ENCODE measurements at places on chromosomes 7 and 10.

GRCh38 chr7:102061981-102062390, 224.7 kb upstream of the SH2B2 start:
- no peak for DNase-seq

DNA sequence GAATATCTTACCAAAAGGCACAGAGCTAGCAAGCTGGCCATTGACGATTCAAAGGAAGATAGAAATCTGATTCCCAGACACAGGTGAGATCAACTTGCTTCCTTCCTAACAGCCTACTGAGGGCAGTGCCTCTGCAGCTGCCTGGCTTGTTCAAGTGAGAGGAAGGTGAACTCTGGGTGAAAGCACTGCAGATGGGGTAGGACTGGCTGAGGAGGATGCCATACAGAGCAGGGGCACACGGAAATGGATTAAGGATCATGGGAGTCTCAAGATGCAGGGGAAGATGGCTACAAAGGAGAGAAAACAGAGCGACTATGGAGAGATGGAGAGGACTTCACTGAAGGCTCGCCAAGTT, 34.4 kb upstream of the GPAM start:
- DNase-seq, result no peak

GRCh38 chr7:83325083-83325482, 162.4 kb upstream of the PCLO start:
- DNase-seq, result no peak

DNA sequence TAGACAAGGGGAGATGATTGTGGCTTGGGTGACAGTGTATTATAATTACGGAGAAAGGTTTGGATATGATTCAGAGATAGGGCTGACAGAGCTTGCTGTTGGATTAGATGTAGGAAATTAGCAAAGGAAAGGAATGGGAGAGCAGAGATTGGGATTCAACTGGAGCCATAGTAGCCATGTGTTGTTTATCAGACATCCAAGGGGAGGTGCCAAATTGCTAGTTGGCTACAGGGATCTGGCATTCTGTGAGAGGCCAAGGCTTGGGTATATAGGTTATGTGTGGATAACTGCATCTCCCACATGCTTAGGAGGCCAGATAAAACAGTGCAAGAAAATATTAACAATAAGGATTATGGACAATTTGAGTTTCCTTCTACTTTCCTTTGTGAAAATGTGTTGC, 34.9 kb downstream of the CSGALNACT2 start:
- no peak for DNase-seq

- no peak for DNase-seq
Measured at GRCh38 chr7:88545663-88546062, 213.8 kb upstream of the ZNF804B start.

DNA sequence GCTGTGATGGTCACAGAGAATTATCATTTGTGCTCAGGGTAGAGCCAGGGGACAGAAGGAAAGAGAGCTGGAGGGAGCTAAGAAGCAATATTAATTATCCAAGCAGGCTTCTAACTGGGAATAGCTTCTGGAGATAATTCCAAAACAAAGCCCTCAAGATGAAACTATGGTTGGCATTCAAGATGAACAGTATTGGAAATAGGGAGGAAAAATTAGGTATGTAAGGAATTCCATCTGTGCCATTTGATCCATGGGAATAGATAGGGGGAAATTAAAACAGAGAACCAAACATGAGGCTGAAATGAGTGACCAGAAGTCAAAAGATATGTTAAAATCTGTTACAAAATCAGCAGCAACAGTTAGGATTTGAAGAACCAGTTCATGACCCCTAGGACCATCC, 75.3 kb downstream of the NDUFB2 start:
- no peak for DNase-seq

DNA sequence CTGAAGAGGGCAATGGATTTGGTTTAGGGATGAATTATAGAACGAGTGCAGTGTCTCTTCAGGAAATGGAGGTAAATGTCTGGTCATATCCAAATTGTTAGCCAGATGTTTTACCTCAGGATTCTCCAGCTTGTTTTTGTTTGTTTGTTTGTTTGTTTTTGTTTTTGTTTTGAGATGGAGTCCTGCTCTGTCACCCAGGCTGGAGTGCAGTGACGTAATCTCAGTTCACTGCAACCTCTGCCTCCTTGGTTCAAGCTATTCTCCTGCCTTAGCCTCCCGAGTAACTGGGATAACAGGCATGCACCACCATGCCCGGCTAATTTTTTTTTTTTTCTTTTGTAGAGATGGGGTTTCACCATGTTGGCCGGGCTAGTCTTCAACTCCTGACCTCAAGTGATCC, 6.9 kb downstream of the C10orf120 start:
- DNase-seq, result no peak

GRCh38 chr7:108079648-108080591, 50.2 kb downstream of the LAMB4 start:
- DNase-seq, result no peak

DNA sequence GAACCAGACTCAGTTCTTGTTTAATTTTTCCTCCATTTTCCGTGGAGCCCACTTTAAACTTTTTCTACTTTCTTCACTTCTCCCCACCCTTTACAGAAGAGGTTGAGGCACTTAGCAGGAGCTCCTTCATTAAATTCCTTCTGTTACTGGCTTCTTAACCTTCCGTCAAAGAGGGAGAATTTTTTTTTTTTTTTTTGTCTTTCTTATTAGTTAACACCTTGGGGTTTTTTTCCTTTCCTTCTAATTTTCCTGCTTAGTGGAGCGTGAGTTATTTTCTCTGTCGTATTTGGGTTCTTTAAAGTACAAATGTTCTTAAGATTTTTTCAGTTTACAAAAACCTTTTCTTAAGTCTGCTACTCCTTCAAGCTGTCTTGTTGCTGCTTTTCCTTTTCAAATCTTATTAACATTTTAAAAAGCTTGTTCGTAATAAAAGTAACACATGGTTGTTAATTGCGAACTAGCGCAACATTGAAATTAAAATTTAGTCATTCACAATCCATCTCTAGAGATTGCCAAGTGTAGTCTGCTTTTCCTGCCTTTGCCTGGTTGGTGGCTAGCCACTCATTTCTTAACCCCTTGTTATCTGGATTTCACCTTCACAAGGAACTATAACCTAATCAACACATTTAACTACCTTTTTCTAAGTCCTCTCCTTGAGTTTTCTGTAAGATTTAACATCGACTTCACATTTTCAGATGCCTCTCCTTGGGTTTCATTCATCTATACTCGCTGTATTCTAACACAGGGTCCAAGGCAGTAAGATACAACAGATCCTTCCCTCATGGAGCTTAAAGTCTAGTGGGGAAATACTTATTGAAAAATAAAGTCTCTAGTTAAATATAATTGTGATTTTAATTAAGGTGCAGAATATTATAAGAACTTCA, 2.0 kb downstream of the BMPR1A start:
- DNase-seq, result no peak

- no peak for DNase-seq
Measured at GRCh38 chr10:132507956-132508490, 29.6 kb upstream of the INPP5A start.

- DNase-seq, result no peak
Measured at GRCh38 chr10:120782336-120782735, 68.8 kb upstream of the WDR11 start.

DNA sequence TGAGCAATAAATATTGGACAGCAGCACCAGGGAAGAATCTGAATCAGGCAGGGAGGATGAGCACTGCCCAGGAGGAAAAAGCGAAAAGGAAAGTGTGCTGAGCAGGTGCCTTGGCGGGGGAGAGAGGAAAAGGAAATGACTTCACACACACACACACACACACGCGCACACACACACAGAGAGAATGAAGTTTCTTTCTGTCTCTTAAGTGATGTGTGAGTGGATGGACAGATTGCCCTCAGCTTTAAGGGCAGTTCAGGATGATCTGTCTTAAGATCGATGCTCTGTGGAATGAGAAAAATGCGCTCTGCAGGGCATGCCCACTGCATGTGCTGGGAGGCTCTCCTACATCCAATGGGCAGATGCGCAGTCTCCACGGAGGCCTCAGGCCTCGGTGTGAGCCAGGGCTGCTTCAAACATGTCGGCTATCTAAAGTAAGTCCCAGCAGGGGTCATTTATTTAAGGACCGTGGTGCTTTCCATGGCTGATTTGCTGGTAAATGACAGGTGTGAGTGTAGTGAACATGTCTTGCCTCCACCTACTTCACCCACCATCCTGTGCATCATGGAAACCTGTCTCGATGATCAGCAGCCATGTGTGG, 2.5 kb upstream of the ACBD5 start:
- DNase-seq, result peak; percentile 65

- DNase-seq, result no peak
Measured at GRCh38 chr10:66642217-66642616, 283.6 kb upstream of the LRRTM3 start.

DNA sequence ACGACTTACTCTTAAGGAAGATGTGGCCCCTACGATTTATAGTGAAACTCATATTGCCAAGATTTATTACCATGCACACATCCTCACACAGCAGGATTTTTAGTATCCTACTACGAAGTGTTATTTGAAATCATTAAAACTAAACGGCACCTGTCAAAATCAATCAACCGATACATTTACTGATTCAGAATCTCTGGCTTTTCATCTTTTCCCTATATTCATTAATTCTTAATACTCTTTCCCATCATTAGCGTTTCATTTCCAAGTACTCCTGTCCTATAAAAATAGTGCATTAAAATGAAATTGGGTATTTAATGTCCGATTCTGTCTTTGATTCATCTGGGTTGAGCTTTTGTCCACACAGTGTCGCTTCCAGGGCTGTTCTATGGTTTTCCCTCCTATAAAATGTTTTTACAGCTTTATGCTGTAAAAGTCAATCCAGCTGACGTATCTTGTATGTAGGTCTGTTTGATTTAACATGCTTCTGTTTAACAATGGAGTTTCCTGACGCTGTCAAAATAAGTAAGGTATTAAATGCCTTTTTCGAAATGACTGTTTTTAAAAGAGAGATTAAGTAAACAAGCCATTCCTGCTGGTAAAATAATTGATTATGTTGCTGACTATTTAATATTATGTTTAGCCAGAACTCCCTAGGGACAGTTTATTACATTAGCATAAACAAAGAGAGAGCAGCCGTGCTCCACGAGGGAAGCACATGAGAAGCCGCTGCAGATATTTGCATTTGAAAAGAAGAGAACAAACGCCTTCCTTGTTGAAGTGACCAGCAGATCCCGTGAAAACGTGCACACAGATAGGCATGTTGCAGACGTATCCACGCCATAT, 22.3 kb upstream of the SFMBT2 start:
- no peak for DNase-seq

DNA sequence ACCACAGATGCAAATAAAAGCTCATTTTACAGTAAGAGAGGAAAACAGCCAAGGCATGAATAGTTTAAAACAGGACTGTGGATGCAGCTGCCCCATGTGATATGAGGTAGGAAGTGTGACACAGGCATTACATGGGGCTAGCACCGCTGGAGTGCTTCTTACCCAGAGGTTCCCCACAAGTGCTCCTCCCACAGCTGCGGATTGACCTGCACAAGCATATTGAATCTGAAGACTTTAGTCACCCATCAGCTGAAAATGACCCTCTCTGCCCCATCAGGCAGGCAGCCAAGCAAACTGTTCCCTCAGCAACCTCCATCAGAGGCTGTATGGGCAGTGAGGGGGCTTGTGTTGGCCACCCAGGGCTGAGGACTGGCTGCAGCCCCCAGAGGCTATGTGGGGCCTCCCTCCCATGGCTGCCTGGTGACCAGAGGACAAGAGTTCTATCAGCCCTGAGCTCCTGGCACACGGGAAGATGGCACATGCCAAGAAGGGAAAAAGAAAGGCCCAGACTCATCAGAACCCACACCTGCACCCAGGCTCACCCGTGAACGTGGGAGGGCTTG, 98.7 kb downstream of the TCERG1L start:
- DNase-seq, result no peak

GRCh38 chr7:21903020-21903786, 42.5 kb downstream of the CDCA7L start:
- DNase-seq, result no peak

- DNase-seq, result no peak
Measured at GRCh38 chr7:139854124-139854511, 25.1 kb downstream of the TBXAS1 start.

GRCh38 chr7:69422574-69422985, 175.7 kb upstream of the AUTS2 start:
- DNase-seq, result no peak

DNA sequence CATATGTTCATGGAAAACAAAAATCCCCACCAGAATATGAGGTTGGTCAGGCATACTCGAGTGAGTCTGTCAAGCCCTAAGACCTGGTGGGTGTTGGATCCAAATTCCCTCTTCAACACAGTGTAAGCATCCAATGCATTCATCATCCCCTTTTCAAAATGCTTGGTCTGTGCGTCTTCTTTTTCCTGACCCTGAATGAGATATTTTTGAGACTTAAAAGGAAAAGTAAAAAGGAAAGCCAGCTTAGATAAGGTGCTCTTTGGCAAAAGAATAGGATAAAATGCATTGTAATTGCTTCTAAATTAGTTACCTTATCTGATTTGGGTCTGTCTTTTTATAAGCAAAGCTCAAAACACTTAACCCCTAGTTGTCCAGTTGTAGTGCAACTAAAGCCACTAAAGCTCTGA, 331.5 kb downstream of the PTEN start:
- no peak for DNase-seq

GRCh38 chr7:150778738-150779301, 21.3 kb downstream of the TMEM176B start:
- DNase-seq, result peak; percentile 48

DNA sequence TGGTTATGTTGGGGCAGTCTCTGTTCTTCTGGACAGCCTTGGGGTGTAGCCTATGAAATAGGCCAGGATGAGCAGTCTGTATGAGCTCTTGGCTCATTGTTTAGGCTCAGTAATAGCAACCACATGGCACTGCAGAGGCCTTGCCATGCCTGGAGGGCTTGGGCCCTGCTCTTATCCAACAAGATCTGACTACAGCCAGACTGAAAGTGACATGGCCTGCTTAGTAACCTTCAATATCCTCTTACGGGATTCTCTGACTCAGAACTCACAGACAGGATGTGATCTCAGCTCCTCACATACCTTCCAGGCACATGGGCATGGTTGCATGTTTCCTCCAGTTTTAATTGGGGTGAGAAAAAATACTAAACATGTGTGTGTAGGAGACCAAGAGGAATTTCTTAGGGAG, 289.3 kb downstream of the PTEN start:
- peak; percentile 51 for DNase-seq

- DNase-seq, result no peak
Measured at GRCh38 chr10:25393621-25394020, 218.8 kb downstream of the GPR158 start.

- DNase-seq, result no peak
Measured at GRCh38 chr10:47082055-47082784, 171.0 kb downstream of the PTPN20 start.

DNA sequence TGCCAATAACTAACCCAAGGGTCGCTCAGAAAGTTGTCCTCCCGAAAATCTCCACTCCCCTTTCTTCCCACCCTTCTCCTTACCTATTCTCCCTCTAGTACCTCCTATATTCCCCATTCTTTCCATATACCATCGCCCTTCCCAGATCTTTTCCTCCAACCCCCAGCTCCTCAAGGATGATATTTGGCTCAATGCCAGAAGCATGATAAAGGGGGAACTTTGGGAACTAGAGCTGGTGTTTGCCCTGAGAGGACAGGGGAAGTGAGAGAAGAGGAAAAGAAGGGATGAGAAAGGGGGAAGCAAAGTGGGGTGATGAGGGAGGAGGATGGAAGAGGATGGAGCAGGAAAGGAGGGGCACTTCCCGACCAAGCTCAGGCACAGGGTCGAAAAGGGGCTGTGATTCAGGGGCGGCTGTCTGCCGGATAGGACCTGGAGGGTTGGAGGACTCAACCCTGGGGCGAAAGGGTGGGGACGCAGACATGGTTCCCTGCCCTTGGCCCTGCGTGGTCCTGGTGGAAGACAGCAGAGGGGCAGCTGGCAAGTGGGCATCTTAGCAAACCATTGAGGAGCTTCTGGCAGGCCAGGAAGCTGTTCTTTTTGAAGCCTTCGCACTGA, 1.8 kb downstream of the OIT3 start:
- DNase-seq, result no peak

GRCh38 chr7:101952355-101953247, 135.2 kb downstream of the CUX1 start:
- no peak for DNase-seq

Measured in stimulated activated CD4-positive, alpha-beta T cell treated with anti-CD3 and anti-CD28 coated beads, TNF-alpha, amount 100 ng/mL, for 24 hours (primary cell).